ENCODE measurements at places on chromosomes 1 and 21. TPM values are rescaled to one million over a fixed set of nuclear protein-coding genes. Genes with fewer than 3 reads are reported as not detected.

DNA sequence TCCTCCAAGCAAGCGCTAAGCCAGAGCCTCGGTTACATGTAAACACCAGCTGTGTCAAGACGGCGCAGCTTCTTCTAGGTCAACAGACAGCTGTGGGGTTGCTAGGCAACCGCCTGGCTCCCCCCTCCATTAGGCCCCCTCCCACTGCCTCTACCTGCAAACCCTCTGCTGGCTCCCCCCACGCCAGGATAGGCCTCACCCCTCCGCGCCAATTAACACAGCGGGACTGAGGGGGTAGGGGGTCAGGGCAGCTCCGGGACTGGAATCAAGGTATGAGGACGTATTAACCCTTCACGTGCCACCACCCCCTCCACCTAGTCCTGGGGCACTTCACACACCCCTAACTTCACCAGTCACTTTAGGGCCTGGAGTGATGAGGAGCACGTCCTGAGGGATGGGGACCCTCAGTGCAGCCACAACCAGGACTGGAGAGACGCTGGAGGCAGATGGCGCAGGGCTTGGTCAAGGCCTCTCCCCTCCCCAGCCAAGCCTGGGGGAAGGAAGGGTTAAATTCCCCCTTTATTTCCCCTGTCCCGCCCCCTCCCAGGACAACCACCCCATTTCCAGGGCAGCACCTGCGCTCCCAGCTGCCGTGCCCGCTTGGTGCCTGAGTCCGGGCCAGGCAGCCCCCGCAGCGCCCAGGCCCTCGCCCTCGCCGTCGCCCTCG, 37.4 kb upstream of the WASF2 start:
- DNase-seq: no peak
- no peaks in the 10 kb centered on the region for H3K27me3 ChIP-seq
- peak overlapping the region; percentile 30 for H3K4me3 ChIP-seq

The FNDC10 gene
- total RNA-seq: 16.2 TPM

The UMODL1 gene
- 0.18 TPM for total RNA-seq

The ANKRD34A gene
- total RNA-seq: 1.4 TPM

The ATP6V1G3 gene
- total RNA-seq: not detected

GRCh38 chr1:172630056-172630818, 28.7 kb upstream of the FASLG start:
- DNase-seq: no peak
- H3K27me3 ChIP-seq: no peaks in the 10 kb centered on the region
- no peak overlapping the region for H3K27ac ChIP-seq
- no peak overlapping the region for H3K4me3 ChIP-seq
- H3K4me1 ChIP-seq: no peaks in the 10 kb centered on the region
- no peaks in the 10 kb centered on the region for H3K36me3 ChIP-seq

DNA sequence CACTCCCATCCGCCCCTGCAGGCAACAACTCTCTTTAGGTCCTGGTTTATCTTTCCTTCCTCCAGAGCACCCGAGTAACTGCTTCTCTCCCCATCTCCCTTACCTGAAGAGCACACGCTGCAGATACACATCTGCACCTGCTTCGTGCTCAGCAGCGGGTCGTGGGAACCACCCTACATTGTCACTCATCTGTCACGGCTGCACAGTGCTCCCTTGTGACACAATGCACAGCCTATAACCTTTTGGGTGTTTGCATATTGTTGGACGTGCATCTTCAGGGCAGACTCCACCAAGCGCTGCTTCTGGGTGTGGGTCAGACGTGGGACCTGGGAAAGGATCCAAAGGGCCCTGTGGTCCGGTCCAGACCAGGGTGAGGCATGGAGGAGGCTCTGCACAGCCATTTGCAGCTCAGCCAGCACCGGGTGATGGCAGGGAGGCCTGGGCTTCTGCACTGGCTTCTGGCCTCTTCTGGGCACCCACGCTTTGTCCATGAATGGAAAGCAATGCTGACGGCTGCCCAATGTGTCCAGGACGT, 42.5 kb downstream of the WDR4 start:
- no peaks in the 10 kb centered on the region for H3K27me3 ChIP-seq
- H3K4me1 ChIP-seq: no peaks in the 10 kb centered on the region
- no peak overlapping the region for H3K27ac ChIP-seq
- H3K36me3 ChIP-seq: no peaks in the 10 kb centered on the region

DNA sequence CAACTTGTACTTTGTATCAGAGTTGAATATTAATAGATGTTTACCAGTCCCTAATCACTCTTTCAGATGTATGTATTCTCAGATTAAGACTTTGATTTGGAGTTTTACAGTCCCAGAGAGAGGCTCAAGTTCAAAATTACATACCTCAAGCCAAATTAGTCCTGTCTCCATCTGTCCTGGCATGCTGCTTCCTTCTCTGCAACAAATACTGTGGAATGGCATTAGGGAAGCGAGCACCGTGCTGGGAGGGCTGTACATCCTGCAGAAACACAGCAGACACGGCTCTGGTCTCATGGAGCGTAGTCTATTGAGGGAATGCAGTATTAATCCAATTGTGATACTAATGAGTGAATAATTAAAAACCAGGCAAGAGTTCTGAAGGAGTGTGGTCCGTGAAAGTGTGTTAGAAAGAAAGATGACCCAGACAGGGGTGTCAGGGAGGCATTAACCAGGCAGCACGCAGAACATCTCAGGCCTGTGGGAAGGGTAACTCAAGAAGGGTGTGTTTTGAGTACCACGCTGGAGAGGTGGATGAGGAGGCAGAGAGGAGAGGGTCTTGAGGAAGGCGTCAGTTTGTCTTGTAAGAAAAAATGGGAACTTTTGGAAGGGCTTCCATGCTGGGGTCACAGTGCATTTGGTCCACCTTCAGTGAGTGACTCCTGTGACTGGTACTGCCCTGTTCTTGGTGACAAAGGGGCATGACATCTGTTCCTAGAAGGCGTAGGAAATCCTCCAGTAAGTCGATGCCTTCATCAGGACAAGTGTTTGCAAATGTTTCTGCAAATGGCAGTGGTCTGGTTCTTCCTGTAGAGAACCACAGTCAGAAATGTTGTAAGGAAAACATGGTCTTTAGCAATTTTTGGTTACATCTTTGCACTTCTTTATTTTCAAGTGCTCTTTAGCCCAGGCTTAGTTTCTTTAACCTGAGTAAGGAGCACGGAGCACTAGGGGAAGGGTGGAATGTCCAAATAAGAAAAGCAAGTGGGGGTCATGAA, 1.6 kb downstream of the RAB4A start:
- H3K4me3 ChIP-seq: peak overlapping the region; percentile 78
- H3K4me1 ChIP-seq: peaks cover 28% of the 10 kb centered on the region
- H3K36me3 ChIP-seq: no peaks in the 10 kb centered on the region
- H3K27me3 ChIP-seq: no peaks in the 10 kb centered on the region

DNA sequence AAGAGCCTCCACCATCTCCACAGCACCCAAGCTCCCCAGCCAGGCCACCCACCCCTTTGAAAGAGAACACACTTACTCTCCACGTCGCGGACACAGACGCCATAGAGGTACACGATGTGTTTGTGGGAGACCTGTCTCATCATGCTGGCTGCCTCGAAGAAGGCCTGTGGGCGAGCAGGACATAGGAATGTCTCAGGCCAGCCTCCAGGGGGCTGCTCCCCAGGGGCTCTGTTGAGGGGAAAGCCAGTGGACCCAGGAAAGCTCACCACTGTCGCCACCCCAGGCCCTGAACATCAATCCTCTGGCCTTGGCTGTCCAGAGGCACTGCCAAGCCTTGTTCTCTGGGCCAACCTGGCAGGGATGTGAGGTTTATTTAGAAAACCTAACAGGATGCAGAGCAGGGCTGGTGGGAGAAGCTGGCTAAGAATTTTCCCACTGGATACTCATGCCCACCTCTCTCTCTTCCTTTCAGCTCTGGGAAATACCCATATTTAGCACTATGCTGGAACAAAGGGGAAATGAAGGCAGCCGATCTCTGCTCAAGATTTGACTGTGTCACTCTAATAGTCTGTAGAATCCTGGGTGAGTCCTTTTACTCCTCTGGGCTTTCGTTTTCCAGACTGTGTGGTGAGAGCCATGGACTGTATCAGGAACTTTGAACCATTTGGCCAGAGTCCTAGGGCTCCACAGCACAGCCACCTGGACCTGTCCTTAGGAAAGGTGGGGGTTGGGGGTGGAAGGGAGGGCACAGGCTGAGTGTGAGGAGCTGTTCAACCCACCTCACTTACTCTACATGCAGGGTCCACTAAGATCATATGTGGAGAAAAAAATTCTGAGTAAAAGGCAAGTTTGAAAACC, 101.9 kb downstream of the RAVER2 start:
- no peaks in the 10 kb centered on the region for H3K27me3 ChIP-seq
- DNase-seq: no peak
- H3K4me1 ChIP-seq: no peaks in the 10 kb centered on the region
- no peak overlapping the region for H3K27ac ChIP-seq
- no peak overlapping the region for H3K4me3 ChIP-seq
- peaks cover 2% of the 10 kb centered on the region for H3K36me3 ChIP-seq

GRCh38 chr21:43728467-43729390, 9.8 kb downstream of the PDXK start:
- peak overlapping the region; percentile 92 for H3K27ac ChIP-seq
- peak overlapping the region; percentile 28 for H3K4me3 ChIP-seq
- peaks cover 80% of the 10 kb centered on the region for H3K4me1 ChIP-seq
- peak; percentile 48 for DNase-seq
- no peaks in the 10 kb centered on the region for H3K27me3 ChIP-seq
- H3K36me3 ChIP-seq: no peaks in the 10 kb centered on the region

The IGFN1 gene
- total RNA-seq: not detected

DNA sequence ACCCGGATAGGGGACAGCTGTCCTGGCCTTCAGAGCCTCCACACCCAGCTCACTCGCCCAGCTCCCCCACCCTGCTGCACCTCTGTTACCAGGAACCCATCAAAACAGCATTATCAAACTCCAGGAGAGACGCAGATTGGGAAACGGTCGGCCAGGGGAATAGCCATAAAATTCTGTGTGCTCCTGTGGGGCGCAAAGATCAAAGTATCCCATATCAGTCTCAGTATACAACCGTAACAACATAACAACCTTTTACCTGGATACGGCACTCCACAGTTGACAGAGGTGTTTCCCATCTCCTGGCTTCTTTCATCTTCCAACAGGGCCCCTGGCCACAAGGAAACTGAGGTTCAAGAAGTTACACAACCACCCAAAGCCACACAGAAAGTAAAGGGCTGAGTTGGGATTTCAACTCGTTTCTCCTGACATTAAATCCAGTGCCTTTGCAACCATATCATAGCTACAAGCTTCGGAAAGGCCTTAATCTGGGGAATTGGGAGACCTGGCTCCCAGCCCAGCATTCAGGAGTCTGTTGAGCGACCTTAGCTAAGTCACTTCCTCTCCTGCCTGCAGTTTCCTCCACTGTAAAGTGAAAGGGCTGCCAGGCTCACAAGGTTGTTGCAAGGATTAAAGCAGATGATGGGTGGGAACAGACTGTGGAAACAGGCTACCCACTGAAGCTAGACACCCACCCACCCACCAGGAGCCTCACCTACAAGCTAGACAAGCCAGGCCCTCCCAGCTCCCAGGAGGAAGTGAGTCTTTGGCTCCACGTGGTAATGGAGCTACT, 8.1 kb upstream of the EPHB2 start:
- H3K4me3 ChIP-seq: no peak overlapping the region
- H3K27ac ChIP-seq: no peak overlapping the region
- no peaks in the 10 kb centered on the region for H3K27me3 ChIP-seq
- H3K36me3 ChIP-seq: no peaks in the 10 kb centered on the region

- H3K27me3 ChIP-seq: no peaks in the 10 kb centered on the region
- H3K36me3 ChIP-seq: no peaks in the 10 kb centered on the region
- no peaks in the 10 kb centered on the region for H3K4me1 ChIP-seq
- H3K4me3 ChIP-seq: no peak overlapping the region
- H3K27ac ChIP-seq: no peak overlapping the region
- DNase-seq: no peak
These were observed 187.4 kb downstream of the NUF2 start for GRCh38 chr1:163509114-163509513.

DNA sequence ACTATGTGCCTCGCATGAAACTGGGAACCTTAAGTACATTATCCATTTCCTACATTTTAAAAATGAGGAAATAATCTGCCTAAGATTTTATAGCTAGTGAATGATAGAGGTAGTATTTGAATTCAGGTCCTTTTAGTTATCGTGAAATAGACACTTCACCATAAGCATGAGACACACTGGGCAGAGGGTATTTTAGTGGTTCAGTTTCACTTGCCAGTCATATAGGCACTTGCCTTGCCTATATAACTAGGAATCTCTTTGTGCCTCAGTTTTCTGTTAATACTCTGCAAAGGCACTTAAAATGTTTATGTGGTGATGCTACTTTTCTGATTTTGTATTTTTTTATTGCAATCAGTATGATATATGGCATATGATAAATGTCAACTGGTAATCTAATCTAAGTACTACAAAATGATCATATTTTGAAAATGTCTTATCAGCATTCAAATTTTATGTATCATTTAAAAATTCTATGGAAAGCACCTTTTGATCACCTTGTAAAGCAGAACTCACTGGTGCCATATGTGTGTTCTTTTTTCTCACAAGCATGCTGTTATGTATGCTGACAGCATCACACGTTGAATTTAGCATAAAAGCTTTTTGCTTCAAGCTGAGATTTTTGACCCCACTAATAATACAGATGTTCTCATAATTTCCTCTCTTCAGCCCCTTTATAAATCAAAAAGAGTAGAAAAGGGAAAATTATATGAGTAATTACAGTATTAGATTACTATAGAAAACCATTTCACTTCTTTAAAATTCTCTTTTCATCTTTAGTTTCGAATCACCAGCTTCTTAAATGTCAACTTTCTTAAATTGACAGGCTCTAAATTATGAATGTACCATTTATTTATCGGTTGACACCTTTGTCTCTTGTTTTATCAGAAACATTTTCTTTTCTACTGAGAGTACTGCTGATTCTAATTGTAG, 52.6 kb downstream of the RPS6KC1 start:
- H3K27ac ChIP-seq: no peak overlapping the region
- no peaks in the 10 kb centered on the region for H3K36me3 ChIP-seq
- no peaks in the 10 kb centered on the region for H3K27me3 ChIP-seq
- H3K4me1 ChIP-seq: no peaks in the 10 kb centered on the region
- no peak overlapping the region for H3K4me3 ChIP-seq

The JAM2 gene
- 0.21 TPM for total RNA-seq
